GM23338 (cell line): ENCODE measurements at places on chromosomes 1 and 21. TPM values are rescaled to one million over a fixed set of nuclear protein-coding genes. Genes with fewer than 3 reads are reported as not detected.

Gene RUNX3
- polyA plus RNA-seq, result 0.23 and 0.26 TPM in 2 replicates

Gene PODN
- polyA plus RNA-seq, result 0.16 TPM in 1 of 2 replicates, not detected in the other

Gene LIN28A
- polyA plus RNA-seq, result 604 and 648 TPM in 2 replicates

Gene CATSPERE
- 0.70 TPM in 1 of 2 replicates, not detected in the other for polyA plus RNA-seq

Gene RXFP4
- 0.23 TPM in 1 of 2 replicates, not detected in the other for polyA plus RNA-seq

Gene MPZ
- polyA plus RNA-seq, result 2.2 and 4.0 TPM in 2 replicates

Gene ASCL5
- not detected in 2 replicates for polyA plus RNA-seq

Gene OR2L13
- polyA plus RNA-seq, result not detected in 2 replicates
